Fibroblast of pulmonary artery (primary cell): ENCODE measurements at places on chromosomes 6 and 20.
A peak's percentile ranks its signal among the peaks of the same experiment; 100 is the strongest.

GRCh38 chr6:130724089-130724488, 103.1 kb upstream of the SMLR1 start:
- no peak for DNase-seq

DNA sequence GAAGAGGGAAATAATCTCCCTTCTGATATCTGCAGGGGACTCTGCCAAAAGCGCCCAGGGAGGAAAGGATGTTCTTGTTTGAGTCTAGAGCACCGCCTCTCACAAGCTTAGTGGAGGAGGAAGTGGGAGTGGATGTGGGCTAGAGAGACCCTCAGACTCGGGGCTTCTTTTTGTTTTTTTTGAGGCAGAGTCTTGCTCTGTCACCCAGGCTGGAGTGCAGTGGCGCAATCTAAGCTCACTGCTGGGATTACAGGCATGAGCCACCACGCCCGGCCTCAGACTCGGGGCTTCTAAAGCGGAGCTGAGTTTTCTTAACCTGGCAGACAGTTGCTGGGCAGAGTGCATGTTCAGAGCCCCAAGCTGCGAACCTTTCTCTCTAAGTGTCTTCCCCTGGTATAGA, 310.8 kb downstream of the BMP7 start:
- no peak for DNase-seq

GRCh38 chr20:1368448-1369199, 24.2 kb downstream of the FKBP1A start:
- peak; percentile 53 for DNase-seq

- no peak for DNase-seq
Observed at GRCh38 chr6:6901205-6901719, 206.5 kb upstream of the RREB1 start.

DNA sequence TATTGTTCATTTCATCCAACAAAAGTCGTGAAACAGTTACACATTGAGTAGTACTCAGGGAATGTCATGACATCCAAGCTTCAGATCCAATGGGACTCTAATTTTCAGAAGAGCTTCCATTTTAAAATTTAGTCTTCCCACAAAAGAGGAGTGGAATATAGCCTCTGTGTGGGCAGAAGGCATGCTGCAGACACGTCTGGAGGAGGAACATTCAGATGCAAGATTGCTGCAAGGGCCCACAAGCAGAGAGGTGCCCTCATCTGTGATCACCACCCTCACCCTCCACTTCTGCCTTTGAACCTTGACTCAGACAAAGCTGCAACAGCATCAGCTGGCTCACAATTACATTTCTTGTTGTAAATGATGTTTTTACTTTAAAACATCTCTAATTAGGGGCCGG, 29.9 kb downstream of the NRN1 start:
- DNase-seq, result no peak

DNA sequence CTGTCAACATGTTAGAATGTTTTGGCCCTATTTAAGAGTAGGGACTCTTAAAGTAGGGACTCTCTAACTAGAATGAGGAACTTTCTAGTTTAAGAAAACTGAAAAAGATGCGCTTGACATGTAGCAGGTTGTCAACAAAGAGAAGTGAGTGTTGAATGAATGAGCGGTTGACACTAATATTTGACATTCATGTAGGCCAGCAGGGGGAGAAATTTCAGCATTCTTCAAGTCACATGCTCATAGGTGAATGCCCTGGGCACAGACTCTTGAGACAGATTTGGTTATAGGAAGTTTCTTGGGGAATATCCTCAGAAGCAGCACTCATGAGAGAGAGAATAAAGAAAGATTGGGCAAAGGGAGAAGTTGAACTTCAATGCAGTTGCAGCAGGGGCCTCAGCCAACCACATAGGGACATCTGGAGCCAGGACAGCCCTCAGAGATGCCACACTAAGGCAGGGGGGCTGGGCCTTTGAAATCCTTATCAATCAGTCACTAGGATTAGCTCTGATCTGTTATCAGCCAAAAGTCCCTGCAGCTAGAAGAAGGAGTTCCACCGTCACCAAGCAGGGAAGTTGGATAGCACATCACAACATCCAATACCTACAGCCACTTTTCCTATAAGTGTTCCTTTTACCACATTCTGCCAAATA, 145.1 kb upstream of the FKBP1C start:
- DNase-seq, result no peak

DNA sequence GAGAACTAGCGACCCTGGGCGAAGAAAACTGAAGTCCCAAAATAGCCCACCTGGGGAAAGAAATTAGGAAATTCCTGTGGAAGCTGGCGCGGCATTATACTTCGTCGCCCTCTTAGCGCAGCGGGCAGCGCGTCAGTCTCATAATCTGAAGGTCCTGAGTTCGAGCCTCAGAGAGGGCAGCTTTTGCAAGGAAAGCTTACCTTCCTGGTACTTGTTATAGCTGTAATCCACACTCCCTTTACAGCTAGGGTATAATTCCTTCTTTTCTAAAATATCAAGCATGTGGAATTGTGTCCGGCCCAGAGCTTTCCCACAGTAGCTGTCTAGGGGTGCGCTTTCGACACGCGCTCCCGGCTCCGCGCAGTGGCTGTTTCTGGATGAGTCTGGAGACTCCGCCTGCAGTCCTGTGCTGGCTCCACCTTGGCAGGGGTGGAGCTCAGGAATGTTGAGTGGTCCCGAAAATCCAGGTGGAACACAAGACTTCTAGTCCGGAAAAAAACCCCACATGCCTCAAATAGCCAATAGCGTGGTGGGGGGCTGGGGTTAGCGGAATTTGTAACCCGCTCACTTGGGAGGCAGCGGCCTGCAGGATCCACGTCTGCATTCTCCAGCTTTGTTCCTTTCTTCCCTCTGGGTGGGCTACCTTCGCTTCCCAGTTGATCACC, 83.7 kb upstream of the ZNF322 start:
- peak; percentile 47 for DNase-seq

DNA sequence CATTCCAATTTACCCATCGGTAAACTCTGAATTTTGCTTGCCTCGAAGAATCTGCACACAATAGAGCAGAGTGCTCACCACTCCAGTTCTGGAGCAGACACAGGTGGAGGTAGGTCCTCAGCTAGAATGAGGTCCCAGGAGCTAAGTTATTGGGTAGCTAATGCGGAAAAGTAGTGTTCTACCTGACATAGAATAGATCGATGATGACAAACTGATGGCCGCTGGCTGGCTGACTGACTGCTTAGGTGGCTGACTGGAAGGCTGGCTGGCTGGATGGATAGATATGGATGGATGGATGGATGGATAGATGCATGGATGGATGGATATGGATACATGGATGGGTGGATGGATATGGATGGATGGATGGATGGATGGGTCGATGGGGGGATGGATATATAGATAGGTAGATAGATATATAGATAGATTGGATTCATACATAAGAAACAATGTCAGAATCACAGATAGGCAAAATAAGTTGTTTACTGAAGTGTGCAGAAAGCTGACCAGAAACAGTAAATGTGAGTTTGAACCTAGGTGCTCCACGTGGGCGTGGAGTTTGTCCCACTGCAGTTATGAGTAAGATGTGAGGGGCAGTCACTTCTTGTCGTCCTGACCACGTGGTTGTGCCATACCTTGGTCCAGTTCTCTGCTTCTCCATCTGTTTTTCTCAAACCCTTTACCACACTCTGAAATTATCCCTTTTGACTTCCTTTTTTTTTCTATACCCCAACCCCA, 62.1 kb downstream of the TBXT start:
- no peak for DNase-seq

- peak; percentile 91 for DNase-seq
Observed at GRCh38 chr6:26118999-26119398, 31.8 kb downstream of the HFE start.

GRCh38 chr20:51492167-51493092, 50.1 kb downstream of the NFATC2 start:
- peak; percentile 66 for DNase-seq

DNA sequence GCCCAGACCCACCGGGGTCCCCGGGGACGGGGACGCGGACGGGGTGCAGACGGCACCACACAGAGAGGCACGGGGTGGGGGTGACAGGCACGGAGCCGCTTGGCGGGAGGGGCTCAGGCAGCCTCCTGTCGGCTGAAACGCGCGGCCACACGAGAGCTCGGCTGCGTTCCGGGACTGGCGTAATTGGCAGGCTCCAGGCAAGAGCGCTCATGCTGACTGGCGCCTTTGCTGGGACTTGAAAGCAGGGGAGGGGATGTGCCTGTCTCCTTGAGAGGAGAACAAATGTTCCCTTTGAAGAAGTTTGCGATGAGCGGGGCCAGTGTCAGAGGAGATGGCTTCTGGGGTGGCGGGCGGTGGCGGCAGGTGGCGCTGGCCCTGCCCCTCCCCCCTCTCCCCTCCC, 25.8 kb downstream of the BHLHE23 start:
- DNase-seq, result no peak

DNA sequence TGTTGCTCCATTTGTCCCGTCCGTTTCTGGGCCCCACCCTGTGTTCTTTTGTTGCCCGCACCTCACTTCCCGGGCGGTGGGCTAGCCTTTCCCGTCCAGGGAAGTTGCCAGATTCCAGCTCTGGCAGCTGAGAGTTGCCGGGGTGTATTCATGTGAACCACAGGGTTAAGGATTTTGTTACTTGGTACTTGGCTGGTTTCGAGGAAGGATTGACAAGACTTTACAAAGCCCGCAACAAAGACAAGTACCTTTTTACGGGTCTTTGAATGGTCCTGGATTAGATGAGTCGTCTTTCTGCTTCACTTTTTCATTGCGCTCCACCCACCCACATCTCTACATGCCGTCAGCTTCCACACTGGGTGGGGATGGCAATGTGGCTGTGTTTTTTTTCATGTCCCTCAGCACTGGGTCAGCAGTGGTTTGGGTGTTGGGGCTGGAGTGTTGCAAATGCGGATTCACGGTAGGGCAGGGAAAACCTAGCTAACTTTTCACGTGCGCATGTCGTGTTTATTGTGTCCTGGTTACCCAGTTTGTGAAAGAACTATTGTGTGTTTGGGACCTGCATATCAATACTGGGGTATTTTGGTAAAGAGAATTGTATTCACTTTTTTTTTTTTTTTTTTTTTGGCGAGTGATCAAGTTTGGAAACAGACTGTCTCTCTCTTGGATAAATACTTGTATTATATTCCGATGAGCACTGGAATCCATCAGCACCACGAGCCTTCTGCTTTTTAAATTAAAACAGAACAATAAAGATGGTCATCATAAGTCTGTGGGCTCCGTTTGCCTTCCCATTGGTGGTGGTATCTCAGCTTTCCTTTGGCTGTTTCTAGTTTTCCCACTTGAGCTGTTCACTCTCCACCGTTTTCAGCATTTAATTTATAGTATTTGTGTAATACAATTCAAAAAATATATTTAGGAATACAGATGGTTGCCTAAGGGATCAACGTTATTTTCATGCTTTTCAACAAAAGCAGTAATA, 1.2 kb downstream of the DUSP22 start:
- peak; percentile 16 for DNase-seq

DNA sequence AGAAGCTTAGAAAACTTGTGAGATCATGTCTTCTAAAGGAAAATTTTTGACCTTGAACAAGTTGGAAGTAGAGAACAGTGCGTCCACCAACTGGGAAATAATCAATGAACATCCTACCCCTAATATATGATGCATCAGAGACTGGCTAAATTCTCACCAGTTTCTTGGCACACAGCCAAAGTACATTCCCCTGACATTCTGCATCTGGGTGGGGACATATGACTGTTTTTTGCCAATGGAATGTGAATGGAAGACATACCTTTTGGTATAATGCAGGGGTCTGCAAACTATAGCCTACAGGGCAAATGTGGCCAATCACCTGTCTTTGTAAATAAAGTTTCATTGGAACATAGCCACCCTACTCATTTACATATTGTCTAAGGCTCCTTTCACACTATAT, 84.7 kb downstream of the HAO1 start:
- no peak for DNase-seq

DNA sequence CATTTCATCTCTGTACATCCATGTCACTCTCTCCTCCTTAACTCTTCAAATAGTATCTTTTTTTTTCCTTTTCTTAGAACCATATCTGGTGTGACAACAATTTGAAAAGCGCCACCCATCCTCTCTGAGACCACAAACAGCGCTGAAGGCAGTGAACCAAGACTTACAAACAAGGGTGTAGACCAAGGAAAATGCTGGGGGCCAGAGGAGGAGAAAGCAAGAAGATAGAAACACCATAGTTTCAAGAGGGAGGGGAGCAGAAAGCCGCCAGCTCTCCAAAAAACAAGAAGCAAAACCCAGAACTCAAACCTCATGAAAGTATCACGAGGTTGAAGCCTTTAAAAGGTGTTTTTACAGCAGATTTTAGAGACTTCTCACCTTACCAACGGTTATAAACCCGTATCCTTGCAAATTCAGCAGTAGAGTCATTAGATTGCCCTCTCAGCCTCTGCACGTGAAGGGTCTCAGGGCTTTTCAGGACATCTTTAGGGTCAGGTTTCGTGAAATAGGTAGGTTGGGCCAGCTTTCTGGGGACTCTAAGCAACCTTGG, 13.3 kb upstream of the RIPOR2 start:
- DNase-seq, result no peak

DNA sequence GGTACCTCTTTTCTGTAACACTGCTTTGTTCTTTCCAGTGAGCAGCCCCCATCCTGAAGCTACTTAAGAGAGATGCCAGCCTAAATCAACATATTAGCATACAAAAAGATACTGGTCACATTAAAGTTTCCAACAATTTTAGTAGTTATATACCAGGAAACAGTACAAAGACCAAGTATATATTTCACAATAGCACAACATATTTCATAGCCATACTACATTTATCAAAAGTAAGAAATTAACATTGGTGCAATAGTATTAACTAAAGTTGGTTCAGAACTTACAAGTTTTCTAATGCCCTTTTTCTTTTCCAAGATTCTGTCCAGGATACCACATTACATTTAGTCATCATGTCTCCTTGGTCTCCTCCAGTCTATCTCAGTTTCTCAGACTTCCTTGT, 641.0 kb upstream of the GJE1 start:
- no peak for DNase-seq

- no peak for DNase-seq
Observed at GRCh38 chr20:40675599-40676221, 13.3 kb downstream of the MAFB start.

DNA sequence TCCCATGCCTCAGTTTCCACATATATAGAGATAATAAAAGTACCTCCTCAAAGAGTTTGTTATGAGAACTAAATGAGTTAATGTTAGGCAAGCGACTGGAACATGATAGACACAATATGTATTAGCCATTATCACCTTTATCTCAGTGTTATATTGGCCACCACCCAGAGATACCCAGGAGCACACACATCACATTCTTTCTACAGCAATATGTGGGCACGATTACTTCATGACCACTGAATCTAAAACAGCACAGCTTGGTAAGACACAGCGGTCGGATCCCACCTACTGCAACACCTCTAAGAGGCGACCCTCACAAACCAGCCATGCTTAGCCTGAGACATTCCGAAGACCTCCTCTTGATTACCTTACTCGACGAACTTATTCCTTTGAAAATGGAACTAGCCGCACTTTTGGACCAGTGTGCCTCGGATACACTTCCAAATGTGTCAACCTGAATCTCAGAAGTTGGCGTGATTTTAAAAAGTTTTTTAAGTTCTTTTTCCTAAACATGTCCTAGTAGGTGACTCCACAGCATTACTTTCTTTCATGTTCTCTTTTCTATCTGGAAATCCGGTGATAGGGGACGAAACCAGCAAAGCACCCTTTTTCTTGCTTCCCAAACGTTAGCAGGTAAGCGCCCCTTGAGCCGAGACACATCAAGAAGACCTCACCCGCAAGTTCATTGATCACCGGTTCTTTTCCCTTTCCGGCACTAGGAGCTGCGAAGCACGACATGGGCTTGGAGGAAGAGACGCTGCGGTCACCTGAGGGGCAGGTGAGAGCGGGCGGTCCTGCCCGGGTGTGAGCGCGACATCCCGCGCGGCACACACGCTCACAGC, 923 bp downstream of the GMDS start:
- no peak for DNase-seq
